ENCODE measurements at places on chromosomes 16 and 17.

DNA sequence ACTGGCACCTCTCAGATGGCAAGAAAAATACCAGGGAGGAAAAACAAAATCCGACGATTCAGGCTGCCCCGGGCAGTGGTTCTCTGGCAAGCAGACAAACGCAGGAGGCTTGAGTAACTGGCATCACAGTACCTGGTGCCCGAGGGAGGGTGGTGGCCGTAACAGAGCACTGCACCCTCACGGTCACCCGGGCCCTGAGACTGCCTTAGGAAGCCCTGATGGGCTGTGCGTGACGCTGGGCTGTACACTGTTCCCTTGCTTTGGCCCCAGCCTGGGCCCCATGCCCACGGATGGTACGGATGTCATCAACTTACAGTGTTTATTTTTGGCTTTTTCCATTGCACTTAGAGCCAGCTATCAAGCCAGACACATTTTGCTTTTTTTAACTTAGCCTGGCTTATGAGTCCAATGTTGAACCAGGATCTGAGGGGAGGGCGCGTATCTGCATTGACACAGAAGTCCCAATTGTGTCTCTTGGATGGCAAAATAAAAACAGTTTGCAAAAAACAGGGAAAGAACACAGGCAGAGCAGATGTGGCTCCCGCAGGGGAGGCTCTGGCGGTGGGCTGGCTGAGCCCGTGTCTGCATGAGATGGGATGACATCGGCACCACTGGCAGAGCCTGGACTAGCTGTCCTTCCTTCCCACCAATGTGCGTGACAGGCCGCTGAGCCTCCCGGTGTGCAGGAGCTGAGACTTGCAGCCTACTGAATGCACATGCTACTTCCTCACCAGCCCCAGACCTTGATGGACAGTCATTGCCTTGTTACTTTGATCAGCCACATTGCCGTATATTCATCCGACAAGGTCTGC, 287.7 kb downstream of the FOXL1 start:
- no peak for DNase-seq

GRCh38 chr17:60934723-60935122, 257.1 kb downstream of the BCAS3 start:
- no peak for DNase-seq

DNA sequence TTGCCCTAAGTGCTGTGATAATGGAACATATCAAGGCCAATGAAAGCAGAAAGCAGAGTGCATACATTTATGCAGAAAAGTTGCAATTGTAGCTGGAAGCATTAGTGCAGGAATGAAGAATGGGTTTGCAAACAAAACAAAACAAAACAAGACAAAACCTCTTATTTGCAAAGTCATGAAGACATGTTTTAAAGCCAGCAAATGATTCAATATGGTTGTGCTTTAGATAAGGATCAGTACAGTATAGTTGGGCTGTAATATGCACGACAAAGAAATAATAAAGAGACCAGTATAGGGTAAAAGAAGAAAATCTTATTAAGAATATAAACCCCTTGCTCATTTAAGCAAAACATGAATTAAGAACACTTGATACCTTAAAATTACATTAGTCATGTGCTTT, 398.1 kb downstream of the KIF2B start:
- no peak for DNase-seq

DNA sequence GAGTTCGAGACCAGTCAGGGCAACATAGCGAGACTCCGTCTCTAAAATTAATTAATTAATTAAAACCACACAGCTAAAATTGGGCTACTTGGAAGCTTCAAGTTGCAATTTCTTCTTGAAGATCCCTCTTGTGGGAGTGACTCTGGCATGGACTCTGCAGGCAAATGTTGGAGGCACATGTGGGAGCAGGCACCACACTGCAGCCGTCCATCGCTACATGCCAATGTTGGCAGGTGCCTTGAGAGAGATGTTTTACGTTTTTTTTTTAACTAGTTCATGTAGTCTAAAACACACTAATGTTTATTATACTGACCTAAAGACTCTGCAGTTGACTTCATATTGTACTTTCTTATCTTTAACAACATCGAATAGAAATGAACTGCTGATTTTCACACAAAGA, 7.9 kb upstream of the CCL8 start:
- DNase-seq = no peak

DNA sequence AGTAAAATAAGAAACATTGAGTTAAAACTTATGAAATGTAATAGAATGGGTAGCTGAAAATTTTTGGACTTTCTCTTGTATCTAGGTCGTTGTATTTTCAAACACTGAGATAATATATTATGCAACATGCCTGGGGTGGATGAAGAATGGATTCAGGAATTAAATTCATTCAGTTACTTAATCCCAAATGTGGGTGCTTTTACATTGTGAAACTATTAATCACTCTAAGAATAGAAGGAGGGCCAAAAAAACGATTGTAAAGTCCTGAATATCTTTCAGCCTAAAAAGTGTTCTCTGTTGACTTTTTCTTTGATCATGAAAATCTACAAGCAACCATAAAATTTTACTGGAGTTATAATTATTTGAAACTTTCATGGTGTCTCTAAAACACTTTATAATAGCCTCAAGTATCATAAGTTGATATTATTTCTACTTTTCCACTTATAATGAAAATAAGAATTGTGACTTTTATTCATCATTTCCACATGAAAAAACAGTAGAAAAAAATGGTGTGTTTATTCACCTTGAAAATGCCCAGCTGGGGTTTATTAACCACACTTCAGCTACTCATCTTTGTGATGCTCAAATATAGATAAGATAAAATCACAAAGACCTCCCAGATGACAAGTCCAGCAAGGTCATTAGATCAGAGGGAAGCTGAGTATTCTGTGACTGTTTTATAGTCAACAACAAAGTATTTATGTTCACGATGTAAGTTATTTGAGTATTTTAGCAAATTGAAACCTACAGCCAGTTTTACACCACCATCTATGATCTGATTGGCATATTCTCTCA, 619.9 kb upstream of the SOX9 start:
- DNase-seq = no peak

- no peak for DNase-seq
Measured at GRCh38 chr16:74277974-74278373, 18.6 kb upstream of the PSMD7 start.

DNA sequence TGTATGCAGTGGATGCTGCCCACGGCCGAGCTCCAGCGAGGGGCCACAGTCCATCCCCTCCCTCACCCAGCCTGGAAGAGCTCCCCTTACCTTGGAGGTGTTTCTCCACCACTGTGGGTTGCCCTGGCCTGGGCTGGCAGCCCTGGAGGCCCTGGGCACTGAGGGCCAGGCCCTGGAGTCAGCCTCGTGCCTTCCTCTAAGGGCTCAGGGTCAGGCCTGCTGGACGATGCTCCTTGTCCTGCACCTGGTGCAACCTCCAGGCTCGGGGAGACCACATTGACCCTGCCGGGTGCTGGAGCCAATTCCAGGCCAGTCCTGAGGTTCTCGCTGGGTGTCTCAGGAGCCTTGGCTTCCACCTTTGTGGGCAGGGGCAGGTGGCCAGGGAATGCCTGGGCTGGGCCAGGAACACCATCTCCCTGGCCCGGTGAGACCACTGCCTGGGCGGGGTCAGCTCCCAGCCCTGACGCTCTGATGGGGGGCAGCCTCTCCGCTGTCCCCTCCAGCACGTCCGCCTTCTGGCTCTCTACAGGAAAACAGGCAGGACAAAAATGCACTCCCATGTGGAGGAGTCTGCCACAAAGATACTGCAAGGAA, 10.4 kb downstream of the MYLK3 start:
- DNase-seq = peak; percentile 61

GRCh38 chr17:56083475-56083874, 69.8 kb upstream of the ANKFN1 start:
- DNase-seq = no peak

GRCh38 chr17:82808921-82809905, 30.6 kb downstream of the ZNF750 start:
- DNase-seq = no peak

DNA sequence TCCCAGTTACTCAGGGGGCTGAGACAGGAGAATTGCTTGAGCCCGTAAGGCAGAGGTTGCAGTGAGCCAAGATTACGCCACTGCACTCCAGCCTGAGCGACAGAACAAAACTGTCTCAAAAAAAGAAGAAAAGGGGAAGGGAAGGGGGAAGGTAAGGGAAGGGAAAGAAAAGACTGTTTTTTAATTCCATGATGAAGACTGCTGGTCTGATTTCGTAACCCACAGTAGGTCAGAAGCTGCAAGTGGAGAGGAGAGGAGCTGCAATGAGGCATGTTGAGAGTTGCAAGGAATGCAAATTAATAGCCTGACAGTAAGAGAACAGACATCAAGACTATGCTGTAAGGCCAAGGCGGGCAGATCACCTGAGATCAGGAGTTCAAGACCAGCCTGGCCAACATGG, 33.3 kb downstream of the HELZ start:
- DNase-seq = no peak

All from testis (tissue), 5 donors.